Heart right ventricle (tissue), 16 donors: ENCODE measurements at places on chromosomes 2 and 18. TPM values are rescaled to one million over a fixed set of nuclear protein-coding genes. Genes with fewer than 3 reads are reported as not detected.

DNA sequence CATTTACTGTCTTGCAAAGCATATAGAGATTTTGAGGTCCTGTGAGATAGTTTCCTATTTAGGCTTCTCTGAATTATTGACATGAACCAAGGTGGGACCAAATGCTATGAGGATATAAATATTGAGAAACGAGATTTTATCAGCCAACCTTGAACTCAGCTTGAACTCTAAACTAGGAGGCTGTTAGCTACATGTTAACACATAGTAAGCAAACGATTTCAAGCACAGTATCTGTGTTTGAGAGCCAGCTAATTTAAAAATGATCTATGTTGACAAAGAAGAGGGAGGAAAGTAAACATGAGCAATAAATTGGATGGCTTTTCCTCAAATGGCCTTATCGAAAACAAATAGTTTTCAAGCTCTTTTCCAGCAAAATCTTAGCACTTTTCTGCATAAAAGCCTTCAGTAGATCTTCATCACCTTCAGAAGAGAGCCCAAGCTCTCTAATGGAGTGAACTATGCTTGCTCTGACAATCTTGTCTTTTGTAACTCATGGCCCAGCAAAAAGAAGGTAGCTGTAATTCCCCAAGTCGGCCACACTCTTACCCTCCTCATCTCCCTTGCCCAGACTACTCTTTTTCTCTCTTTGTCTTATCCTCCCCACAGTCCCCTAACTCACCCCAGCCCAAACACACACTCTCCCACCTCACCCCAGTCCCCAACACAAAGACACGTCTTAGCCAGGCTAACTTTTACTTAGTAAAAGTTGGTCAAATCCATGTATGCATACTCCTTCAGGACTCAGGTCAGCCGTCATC lies 14.7 kb downstream of the CD28 start:
- H3K4me1 ChIP-seq, result peaks cover 12% of the 10 kb centered on the region
- no peak for DNase-seq
- H3K27me3 ChIP-seq, result no peaks in the 10 kb centered on the region
- no peak overlapping the region for H3K4me3 ChIP-seq
- no peaks in the 10 kb centered on the region for H3K36me3 ChIP-seq
- no peak overlapping the region for H3K27ac ChIP-seq

The ARHGEF33 gene
- 0.15 TPM for polyA plus RNA-seq

DNA sequence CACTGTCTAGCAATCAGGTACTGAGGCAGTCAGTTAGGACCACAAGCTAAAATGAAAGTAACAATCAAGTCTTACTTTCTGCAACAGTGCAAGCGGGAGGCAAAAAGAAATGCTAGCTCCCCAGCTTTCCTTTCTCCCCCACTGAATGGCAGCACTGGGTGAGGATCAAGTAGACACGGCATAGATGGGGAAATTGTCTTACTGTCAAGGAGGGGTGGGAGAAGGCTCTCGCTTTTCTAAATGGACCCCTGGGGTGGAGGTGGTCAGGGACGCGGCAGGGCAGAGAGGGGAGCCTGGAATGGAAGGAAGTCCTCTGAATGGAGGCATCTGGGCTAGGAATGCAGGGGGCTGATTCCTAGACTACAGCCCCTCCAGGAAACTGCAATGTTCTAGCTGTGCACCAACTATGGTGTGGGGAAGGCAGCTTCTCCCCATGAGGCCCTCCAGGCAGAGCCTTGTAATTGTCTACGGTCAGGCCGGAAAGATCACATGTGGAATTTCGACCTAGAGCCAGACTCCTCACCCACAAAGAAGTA lies 24.3 kb downstream of the METTL8 start:
- H3K4me1 ChIP-seq, result peaks cover 9% of the 10 kb centered on the region
- no peak for DNase-seq
- no peak overlapping the region for H3K27ac ChIP-seq
- no peak overlapping the region for H3K4me3 ChIP-seq
- no peaks in the 10 kb centered on the region for H3K36me3 ChIP-seq
- H3K27me3 ChIP-seq, result no peaks in the 10 kb centered on the region

GRCh38 chr2:238306672-238306998 lies 13.7 kb upstream of the TRAF3IP1 start:
- no peaks in the 10 kb centered on the region for H3K4me1 ChIP-seq
- no peaks in the 10 kb centered on the region for H3K27me3 ChIP-seq
- no peaks in the 10 kb centered on the region for H3K36me3 ChIP-seq

DNA sequence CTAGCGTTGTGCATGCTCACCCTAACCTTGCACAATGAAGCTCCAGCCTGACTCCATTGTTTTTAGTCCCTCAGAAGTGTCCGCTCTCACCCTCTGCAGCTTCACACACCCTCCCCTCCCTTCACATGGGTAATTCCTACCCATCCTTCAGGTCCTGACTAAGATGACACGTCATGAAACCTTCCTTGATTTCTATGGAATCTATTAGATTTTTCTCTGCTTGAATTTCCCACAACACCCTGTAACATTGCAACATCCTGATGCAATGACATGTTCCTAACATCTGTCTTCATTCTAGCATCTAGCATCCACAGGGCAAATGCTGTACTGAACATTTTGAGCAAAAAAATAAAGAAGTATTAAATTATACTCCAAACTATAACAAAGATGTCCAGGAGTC lies 77.0 kb upstream of the PID1 start:
- no peak overlapping the region for H3K27ac ChIP-seq
- H3K4me3 ChIP-seq, result no peak overlapping the region
- no peak for DNase-seq
- no peaks in the 10 kb centered on the region for H3K4me1 ChIP-seq
- H3K27me3 ChIP-seq, result no peaks in the 10 kb centered on the region
- no peaks in the 10 kb centered on the region for H3K36me3 ChIP-seq

DNA sequence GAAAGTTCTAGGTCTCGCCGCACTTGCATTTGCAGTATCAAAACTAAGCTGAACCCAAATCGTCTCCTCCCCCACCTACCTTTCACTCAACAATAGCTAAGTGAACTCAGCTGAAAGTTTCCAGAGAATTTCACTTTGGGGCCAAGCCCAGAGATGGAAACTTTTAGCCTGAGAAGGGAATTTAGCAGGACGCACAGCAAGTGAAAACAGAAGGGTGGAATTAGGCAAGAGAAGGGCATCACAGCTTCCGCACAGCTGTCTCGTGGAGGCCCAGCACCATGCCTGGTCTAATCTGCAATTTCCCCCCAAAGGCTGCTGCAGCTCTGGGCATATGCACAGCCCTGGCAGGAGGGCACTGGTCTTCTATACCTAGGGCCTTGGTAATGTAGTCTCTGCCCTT lies 262.0 kb downstream of the TNS1 start:
- H3K4me1 ChIP-seq, result peaks cover 4% of the 10 kb centered on the region
- DNase-seq, result no peak

DNA sequence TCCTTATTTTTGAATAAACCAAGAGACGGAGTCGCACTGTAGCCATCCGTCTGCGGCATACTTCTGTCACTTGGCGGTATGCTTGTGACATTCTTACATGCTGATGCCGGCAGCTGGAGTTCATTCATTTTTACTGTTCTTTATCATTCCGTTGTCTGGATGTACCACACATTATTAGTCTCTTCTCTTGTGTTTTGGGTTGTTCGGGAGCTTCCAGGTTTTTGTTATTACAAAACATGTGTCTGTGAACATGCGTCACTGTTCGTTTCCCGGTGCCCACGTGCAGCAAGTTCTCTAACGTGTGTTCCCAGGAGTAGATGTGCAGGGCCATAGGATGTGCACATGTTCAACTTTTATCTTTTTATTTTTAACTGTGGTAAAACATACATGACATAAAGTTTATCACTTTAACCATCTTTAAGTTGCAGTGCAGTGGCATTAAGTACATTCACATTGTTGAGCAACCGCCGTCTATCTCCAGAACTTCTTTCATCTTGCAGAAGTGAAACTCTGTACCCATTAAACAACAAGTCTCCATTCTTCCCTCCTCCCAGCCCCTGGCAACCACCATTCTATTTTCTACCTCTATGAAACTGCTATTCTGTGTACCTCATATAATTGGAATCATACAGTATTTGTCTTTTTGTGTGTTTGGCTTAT lies 40.1 kb downstream of the MTCL1 start:
- no peak for DNase-seq
- no peaks in the 10 kb centered on the region for H3K27me3 ChIP-seq
- no peaks in the 10 kb centered on the region for H3K36me3 ChIP-seq
- H3K27ac ChIP-seq, result no peak overlapping the region
- H3K4me3 ChIP-seq, result no peak overlapping the region

DNA sequence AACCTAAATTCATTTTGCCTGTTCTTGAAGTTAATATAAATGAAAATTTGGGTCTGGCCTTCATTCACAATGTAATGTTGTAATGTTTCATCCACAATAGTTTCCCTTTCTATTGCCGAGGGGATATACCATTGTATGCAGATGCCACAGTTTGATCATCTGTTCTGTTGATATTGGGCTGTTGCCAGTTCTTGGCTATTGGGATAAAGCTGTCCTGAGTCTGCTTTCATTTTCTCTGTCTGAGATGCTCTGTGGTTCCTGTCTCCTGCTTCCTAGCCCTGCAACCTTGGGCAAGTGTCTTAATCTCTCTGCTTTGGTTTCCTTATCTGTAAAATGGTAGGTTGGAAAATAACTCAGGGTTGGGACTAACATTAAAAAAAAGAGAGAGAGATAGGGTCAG lies 25.2 kb downstream of the B3GNT2 start:
- no peaks in the 10 kb centered on the region for H3K27me3 ChIP-seq
- no peak overlapping the region for H3K27ac ChIP-seq
- H3K4me1 ChIP-seq, result peaks cover 73% of the 10 kb centered on the region
- H3K4me3 ChIP-seq, result no peak overlapping the region
- H3K36me3 ChIP-seq, result peaks cover 24% of the 10 kb centered on the region
- DNase-seq, result no peak

GRCh38 chr18:13811993-13812392 lies 12.0 kb upstream of the MC5R start:
- no peaks in the 10 kb centered on the region for H3K4me1 ChIP-seq
- H3K27ac ChIP-seq, result no peak overlapping the region
- no peaks in the 10 kb centered on the region for H3K36me3 ChIP-seq
- no peak overlapping the region for H3K4me3 ChIP-seq

The REG3A gene
- polyA plus RNA-seq, result not detected

The YES1 gene
- polyA plus RNA-seq, result 13.4 TPM

The CACNB4 gene
- polyA plus RNA-seq, result 0.29 TPM

DNA sequence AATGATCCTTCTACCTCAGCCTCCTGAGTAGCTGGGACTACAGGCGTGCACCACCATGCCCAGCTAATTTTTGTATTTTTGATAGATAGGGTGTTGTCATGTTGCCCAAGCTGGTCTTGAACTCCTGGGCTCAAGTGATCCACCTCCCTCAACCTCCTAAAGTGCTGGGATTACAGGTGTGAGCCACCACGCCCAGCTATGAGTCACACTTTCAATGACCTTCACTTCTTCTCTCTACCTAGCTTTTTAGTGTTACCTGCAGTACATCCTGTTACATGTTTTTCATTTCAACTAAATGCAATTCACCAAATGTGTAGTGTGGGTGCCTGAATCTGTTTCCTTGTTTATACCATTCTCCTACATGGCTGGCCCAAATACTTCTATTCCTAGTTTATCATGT lies 64.0 kb downstream of the SLC39A10 start:
- H3K4me3 ChIP-seq, result no peak overlapping the region
- H3K4me1 ChIP-seq, result no peaks in the 10 kb centered on the region
- no peak for DNase-seq
- no peak overlapping the region for H3K27ac ChIP-seq
- H3K27me3 ChIP-seq, result no peaks in the 10 kb centered on the region
- no peaks in the 10 kb centered on the region for H3K36me3 ChIP-seq

- H3K27me3 ChIP-seq, result no peaks in the 10 kb centered on the region
- peak overlapping the region; percentile 87 for H3K4me3 ChIP-seq
- peaks cover 5% of the 10 kb centered on the region for H3K36me3 ChIP-seq
- H3K27ac ChIP-seq, result peak overlapping the region; percentile 95
- H3K4me1 ChIP-seq, result peaks cover 56% of the 10 kb centered on the region
These were observed 680 bp downstream of the ATP5F1A start for GRCh38 chr18:46097431-46097800.

GRCh38 chr18:34957119-34957863 lies 83.9 kb upstream of the MAPRE2 start:
- H3K36me3 ChIP-seq, result no peaks in the 10 kb centered on the region
- H3K4me1 ChIP-seq, result peaks cover 8% of the 10 kb centered on the region
- H3K27me3 ChIP-seq, result no peaks in the 10 kb centered on the region

GRCh38 chr2:132671151-132671835 lies 1.3 kb upstream of the LYPD1 start:
- H3K4me3 ChIP-seq, result no peak overlapping the region
- peaks cover 7% of the 10 kb centered on the region for H3K27me3 ChIP-seq
- no peak for DNase-seq

DNA sequence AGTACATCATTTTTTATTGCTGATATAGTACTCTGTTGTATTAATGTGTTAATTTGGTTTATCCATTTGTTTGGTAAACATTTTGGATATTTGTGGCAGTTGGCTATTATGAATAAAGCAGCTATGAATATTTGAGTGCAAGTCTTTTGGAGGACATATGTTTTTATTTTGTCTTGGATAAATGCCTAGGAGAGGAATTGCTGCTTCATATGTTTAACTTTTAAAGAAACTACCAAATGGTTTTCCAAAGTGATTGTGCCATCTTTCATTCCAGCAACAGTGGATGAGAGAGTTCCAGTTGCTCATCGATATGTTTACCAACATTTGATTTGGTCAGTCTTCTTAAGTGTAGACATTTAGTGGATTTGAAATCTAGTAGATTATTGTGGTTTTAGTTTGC lies 51.8 kb downstream of the MERTK start:
- H3K27ac ChIP-seq, result no peak overlapping the region
- H3K36me3 ChIP-seq, result peaks cover 42% of the 10 kb centered on the region
- H3K4me1 ChIP-seq, result peaks cover 6% of the 10 kb centered on the region
- H3K27me3 ChIP-seq, result no peaks in the 10 kb centered on the region

The BOK gene
- 10.3 TPM for polyA plus RNA-seq

The AQP12B gene
- not detected for polyA plus RNA-seq

GRCh38 chr2:33242845-33243244 lies 233.6 kb upstream of the RASGRP3 start:
- no peaks in the 10 kb centered on the region for H3K4me1 ChIP-seq
- no peaks in the 10 kb centered on the region for H3K27me3 ChIP-seq
- DNase-seq, result no peak
- H3K4me3 ChIP-seq, result no peak overlapping the region

The PUS10 gene
- polyA plus RNA-seq, result 1.5 TPM
